ENCODE measurements at places on chromosomes 3 and 15.

DNA sequence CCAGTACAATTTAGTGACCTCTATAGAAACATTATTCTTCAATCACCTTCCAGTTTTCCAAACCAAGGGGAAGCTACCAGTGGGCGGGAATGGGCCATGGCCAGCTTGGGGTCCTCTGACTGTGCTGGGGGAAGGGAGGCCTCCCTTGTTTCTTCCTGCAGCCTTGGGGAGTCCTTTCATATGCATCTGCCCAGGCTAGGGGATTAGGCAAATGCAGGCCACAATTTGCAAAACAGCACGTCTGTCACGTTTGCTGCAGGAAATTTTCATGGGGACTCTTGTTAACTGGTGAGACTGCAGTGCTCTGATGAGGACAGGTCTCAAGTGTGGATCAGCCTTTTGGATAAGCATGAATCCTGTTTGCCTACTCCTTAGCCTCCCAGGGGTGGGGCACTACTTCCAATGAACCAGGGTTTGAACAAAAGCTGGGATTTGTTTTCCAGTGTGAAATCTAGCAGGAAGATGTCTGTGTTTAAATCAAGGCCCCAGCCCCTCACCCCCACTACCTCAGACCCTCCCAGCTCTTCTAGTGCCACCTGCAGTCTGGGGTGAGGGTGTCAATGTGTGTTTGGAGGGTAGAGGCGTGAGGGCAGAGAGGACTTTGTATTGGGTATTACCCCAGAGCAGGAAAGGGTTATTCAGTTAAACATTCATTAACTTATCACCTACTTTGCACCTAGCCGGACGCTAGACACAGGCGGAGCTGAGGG lies 219.9 kb downstream of the OPA1 start:
- DNase-seq = no peak

GRCh38 chr3:101193957-101194356 lies 126.4 kb downstream of the IMPG2 start:
- DNase-seq = peak; percentile 82

GRCh38 chr3:175150812-175151401 lies 291.8 kb downstream of the NAALADL2 start:
- DNase-seq = peak; percentile 17

- no peak for DNase-seq
Measured at GRCh38 chr3:112860898-112861297, 14.2 kb upstream of the CD200R1L start.

DNA sequence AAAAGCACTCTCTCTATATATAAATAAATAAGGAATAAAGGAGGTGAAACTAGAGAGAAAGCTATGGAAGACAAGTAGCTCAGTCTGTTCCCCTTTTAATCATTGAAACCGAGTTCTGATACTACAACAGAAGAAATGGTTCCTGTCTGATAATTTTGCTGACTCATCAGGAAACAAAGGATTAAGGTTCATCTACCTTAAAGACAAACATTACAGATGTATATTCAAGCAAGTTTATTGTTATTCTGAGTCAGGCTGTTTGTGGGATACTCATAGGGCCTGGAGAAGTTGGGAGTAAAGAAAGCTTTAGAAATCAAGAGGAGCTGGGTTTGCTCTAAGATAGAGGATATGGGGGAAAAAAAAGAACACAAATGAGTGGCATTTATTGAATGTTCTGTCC lies 566.0 kb downstream of the ROBO2 start:
- DNase-seq = no peak

DNA sequence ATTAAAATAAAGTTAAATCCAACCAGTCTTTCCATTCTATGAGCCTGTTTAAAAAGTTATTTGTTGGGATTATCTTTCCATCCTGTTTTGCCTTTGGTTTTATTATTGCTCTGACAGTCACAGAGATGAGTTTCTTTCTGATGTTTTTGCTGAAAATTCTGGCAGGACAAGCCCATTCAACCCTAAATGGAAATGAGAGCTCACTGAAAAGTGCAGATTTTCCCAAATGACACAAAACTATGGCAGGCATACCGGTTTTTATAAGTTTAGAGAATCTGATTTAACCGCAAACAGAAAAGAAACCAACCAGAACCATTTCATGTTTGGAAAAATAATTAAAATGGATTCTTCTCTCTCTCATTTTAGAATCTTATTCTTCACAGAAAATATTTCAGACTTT lies 238.1 kb upstream of the SGO1 start:
- DNase-seq = no peak

GRCh38 chr3:44259404-44259803 lies 17.7 kb downstream of the TOPAZ1 start:
- no peak for DNase-seq

DNA sequence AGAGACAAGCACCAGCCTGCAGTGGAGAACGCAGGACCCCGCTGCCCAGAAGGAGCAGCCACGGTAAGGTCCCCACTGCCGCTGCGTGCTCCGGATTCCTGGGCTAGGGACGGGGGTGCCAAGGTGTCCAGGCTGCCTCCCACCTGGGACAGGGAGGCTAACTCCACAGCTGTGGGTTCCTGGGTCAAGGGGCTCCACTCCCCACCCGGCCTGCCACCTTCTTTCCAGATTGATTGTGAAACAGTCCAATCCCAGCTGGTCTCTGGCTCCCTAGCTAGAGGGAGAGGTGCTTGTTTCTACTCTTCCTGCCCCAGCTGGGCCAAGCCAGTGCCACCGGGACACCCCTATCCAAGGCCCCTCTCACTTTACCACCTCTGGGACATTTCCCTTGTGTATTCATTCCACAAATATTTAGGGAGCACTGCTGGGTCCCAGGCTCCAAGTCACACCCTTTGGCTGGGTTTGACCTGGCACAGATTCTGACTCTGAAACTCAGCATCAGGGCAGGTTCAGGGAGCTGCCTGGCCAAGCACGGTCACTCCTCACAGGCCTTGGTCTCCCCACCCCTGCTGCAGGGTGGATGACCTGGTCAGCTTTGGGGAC lies 1.9 kb downstream of the PAK6 start:
- no peak for DNase-seq

DNA sequence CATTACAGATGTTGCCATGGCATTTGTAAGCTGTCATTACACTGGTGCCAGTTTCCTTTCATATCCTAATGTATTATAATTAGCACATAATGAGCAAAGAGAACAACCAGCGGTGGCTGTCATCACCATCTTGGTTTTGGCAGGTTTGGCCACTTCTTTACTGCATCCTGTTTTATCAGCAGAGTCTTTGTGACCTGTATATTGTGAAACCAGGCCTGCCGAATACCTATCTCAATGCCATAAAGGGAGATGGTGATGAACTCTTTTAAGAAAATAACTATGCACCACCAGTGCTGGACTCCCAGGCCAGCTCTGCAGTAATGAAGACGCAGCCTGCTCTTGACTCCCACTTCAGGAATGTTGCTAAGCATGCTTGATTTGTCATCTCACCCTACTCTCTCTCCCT lies 458.1 kb upstream of the NR2F2 start:
- peak; percentile 74 for DNase-seq

- DNase-seq = no peak
Measured at GRCh38 chr3:157285141-157285540, 125.2 kb upstream of the CCNL1 start.
